CD4-positive, alpha-beta T cell treated with Interleukin-4 for 4 hours (primary cell): ENCODE measurements at places on chromosomes 13 and 19.

DNA sequence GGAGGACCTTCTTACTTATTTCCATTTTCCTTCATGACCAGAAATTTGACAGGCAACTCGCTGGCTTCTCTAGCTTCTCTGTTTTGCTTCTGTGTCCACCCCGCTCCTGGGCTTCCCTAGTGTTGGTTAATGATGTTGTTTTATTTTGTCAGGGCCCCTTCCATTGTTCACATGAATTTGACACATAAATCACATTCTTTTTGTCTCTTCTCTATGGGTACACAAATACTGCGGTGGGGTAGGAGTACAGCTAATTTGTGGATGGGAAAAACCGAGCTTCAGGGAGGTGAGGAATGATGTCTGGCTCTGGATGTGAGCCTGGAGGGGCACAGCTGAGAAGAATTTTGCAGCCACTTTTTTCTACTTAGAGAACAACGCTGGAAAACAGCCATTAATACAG lies 199.8 kb downstream of the DNAJC15 start:
- DNase-seq, result no peak

GRCh38 chr13:88104576-88104975 lies 433.4 kb downstream of the SLITRK5 start:
- no peak for DNase-seq

- no peak for DNase-seq
These were observed 50.7 kb downstream of the ZNF723 start for GRCh38 chr19:22882797-22883196.

- no peak for DNase-seq
These were observed 88.7 kb downstream of the RNASEH2B start for GRCh38 chr13:50998326-50998725.

DNA sequence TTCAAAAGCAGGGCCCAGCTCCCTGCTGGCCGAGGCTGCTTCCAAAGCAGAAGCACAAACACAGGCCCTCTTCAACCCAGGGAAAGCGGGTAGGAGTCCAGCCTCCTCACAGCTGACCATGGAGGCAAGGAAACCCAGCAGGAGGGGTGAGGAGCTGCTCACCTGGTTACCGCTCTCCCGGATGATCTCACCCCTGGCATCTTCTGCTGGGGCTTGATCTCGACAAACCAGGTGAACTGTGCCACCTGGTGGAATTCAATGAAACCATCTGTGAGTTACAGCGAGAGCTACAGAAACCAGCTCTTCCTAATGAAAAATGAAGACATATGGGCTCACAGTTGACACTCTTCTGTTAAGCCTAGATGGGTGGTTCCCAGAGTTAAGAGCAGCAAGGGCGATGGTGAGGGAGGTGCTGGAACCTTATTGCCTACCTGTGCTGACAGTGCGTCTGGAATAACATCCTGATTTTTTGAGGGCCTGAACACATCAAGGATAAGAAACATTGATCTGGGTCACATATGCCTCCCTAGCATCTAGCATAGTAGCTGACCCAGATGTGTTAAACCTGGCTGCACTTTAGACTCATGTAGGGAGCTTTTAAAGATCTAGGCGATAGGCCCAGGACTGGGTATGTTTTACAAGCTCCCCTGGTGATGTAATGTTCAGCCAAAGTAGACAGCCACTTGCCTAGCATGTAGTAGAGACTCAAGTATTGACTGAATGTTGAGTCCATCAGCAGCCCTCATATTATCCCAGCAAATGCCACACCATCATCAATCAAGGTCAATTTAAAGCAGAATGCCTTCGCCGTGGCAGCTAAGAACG lies 6.1 kb downstream of the DHRS12 start:
- peak; percentile 77 for DNase-seq

GRCh38 chr13:41554180-41554579 lies 96.8 kb downstream of the RGCC start:
- DNase-seq, result no peak

GRCh38 chr13:43895940-43896339 lies 16.2 kb downstream of the LACC1 start:
- DNase-seq, result no peak

DNA sequence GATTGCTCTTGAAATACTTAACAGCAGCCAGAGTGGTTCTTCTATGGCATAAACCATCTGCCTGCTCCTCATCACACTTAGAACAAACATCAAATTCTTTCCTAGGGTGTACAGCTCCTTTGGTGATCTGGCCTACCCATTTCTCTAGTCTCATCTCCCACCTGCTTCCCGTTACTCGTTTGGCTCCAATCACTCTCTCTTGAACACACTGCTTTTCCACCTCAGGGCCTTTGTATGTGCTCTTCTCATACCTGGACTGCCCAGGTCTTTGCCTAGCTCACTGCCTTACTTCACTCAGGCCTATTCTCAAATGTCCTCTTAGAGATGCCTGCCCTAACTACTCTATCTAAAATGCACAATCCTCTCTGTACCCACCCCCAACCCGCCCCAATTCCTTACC lies 100.5 kb downstream of the KCNRG start:
- DNase-seq, result no peak

DNA sequence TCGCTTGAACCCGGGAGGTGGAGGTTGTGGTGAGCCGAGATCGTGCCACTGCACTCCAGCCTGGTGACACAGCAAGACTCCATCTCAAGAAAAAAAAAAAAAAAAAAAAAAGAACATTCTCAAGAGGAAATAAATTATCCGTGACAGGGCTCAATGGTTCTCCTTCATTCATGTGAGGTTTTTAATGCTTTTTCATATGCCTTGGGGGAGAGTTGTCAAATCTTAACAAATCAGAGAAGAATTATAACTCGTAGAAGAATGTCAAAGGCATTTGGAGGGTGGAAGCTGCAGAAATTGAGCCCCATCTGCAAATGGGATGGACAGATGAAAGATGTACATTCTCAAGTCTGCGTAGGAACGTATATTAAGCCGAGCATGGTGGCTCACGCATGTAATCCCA lies 34.9 kb upstream of the HOMER3 start:
- no peak for DNase-seq

- DNase-seq, result no peak
These were observed 107.0 kb downstream of the ZNF486 start for GRCh38 chr19:20273951-20274570.

DNA sequence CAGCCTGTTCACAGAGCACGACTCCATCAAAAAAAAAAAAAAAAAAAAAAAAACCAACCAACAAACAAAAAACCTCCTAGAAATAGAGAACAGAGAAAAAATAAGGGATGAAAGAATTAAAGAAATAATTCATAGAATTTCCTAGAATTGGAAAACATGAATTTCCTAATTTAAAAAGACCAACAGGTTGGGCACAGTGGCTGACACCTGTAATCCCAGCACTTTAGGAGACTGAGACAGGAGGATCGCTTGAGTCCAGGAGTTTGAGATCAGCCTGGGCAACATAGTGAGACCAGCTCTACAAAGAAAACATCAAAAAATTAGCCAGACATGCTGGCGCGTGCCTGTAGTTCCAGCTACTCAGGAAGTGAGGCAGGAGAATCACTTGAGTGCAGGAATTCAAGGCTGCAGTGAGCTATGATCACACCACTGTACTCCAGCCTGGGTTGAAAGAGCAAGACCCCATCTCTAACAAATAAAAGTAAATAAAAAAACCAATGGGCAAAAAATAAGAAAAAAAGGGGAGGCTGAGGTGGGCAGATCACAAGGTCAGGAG lies 6.5 kb downstream of the SPART start:
- DNase-seq, result no peak

GRCh38 chr19:18291019-18291524 lies 9.7 kb upstream of the JUND start:
- DNase-seq, result no peak

GRCh38 chr19:54158812-54159351 lies 639 bp downstream of the LENG1 start:
- peak; percentile 24 for DNase-seq

DNA sequence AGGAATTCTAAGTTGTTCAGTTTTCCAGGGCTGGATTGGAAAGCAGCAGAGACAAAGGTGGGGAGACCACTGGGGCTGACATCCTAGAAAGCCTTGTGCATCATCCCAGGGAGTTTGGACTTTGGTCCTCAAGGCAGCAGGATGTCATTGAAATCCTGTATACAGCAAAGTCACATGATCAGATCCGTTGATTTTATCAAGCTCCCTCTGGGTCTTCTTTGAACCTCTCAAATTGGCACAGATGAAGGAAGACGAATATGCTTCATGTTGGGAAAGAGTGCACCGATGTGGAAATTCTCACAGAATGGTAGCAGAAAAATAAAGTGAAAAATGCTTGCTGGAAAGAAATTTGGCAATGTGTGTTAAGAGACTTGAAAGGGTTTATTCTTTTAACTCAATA lies 149.8 kb upstream of the TMTC4 start:
- DNase-seq, result no peak

DNA sequence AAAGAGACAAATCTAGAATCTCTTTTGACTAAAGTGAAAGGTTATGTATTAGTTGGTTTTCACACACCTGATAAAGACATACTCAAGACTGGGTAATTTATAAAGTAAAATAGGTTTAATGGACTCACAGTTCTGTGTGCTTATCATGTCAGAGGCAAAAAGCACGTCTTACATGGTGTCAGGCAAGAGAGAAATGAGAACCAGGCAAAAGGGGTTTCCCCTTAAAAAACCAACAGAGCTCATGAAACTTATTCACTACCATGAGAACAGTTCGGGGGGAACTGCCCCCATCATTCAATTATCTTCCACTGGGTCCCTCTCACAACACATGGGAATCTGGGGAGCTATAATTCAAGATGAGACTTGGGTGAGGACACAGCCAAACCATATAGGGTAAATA lies 486.8 kb downstream of the DACH1 start:
- no peak for DNase-seq

DNA sequence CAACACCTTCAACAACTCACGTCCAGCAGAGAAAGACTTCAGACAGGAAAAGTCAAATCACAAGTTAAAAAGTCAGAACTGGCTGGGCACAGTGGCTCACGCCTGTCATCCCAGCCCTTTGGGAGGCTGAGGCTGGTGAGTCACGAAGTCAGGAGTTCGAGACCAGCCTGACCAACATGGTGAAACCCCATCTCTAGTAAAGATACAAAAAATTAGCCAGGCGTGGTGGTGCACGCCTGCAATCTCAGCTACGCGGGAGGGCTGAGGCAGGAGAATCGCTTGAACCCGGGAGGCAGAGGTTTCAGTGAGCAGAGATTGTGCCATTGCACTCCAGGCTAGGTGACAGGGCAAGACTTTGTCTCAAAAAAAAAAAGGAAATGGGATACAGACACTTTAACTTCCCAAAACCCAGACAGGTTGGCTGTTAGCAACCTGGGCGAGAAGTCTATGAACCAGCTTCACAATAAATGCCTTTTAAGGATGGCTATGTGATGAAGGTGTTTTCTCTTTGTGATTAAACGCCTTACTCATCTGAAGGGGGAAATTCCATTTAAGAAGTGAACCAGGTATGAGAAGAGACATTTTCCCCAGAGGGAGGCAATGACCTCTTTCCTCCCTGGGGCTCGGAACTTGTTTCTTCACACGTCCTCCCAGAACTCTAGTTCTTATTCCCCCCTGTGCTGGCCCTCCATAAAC lies 80.4 kb downstream of the INSR start:
- DNase-seq, result no peak

DNA sequence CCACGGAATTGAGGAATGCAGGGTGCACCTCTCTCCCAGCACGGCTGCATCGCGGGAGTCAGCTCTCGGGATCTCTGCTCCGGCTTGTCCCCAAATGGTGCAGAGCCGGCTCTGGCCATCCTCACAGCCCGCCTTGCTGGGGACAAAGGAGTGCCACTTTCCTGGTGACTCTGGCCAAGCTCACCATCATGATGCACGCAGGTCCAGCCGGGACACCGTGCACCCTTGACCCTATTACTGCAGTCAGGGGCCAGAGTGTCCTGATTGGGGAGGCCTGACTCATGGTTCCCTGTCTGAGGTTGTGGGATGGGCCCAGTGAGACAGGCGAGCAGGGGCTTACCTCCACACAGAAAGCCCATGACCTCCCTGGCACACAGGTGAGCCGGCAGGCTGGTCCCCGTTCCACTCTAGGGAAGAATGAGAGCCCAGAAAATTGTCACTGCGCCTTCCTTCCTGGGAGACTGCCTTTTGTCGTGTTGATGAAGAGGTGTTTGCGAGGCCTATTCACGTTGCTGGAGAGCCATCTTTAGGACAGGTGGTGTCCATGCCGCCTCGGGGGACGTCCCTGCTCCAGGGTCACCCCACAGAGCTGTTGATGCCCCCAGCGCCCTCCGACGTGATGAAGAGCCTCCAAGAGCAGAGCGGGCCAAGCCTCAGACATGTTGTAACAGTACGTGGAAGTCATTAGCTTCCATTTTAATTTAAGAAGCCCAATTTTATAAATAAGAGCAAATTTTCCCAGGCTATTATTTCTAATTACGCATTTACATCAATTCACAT lies 18.5 kb upstream of the VSTM2B start:
- DNase-seq, result no peak

DNA sequence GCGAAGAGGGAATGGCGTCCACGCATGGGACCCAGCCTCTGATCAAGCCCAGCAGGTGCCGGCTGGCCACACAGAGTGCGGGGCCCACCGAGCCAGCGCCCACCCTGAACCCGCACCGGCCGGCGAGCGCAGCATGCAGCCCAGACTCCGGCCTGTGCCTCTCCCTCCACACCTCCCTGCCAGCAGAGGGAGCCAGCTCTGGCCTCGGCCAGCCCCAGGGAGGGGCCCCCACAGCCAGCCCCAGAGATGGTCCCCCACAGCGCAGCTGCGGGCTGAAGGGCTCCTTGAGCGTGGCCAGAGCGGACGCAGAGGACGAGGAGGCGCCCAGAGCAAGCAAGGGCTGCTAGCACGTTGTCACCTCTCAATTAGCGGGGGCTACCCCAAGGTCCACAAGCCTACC lies 904.5 kb downstream of the SLITRK6 start:
- no peak for DNase-seq

GRCh38 chr13:75902166-75903104 lies 266.3 kb downstream of the LMO7 start:
- DNase-seq, result no peak

GRCh38 chr13:113902986-113903775 lies 39.3 kb upstream of the GAS6 start:
- DNase-seq, result no peak

- DNase-seq, result peak; percentile 53
These were observed 40.3 kb downstream of the ZNF787 start for GRCh38 chr19:56080669-56081401.

GRCh38 chr13:98549006-98549727 lies 27.7 kb downstream of the STK24 start:
- no peak for DNase-seq
